Activated T-helper 1 cell treated with Interleukin-2 at 50 U/mL for 16 hours (primary cell): ENCODE measurements at places on chromosomes 6 and 20.

GRCh38 chr20:1648101-1648500 lies 9.5 kb downstream of the SIRPG start:
- DNase-seq, result no peak

GRCh38 chr6:92125681-92126080 lies 1293.7 kb downstream of the EPHA7 start:
- DNase-seq, result no peak

DNA sequence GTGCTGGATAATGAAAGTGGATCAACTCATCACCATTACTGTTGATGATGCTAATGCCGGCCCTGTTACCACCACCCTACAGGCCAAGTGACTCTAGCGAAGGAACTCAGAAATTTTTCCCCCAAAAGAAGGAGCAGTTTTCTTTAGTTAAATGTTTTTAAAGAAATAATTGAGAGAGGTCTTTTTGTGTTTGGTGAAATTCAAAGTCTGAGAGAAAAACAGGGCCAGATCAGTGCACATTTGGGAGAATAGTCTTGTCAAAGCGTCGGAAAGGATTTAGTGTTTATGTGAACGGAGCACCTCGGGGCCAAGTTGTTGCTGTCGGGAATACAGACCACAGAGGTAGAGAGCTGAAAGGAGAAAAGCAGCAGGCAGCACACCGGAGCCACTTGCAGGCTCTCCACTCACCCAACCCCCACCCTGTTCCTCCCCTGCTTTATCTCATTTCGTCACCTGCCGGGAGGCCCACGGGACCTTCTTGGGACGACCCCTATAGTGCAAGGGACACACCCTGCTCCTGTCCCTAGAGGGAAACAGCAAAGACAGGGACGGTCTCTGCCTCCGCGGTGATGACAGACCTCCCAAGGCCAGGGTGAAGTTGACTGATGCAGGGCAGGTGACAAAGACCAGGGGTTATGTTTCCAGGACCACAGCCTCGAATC lies 6.8 kb downstream of the TFAP2B start:
- DNase-seq, result no peak

- no peak for DNase-seq
Measured at GRCh38 chr6:106975738-106976064, 1.2 kb upstream of the CD24 start.

DNA sequence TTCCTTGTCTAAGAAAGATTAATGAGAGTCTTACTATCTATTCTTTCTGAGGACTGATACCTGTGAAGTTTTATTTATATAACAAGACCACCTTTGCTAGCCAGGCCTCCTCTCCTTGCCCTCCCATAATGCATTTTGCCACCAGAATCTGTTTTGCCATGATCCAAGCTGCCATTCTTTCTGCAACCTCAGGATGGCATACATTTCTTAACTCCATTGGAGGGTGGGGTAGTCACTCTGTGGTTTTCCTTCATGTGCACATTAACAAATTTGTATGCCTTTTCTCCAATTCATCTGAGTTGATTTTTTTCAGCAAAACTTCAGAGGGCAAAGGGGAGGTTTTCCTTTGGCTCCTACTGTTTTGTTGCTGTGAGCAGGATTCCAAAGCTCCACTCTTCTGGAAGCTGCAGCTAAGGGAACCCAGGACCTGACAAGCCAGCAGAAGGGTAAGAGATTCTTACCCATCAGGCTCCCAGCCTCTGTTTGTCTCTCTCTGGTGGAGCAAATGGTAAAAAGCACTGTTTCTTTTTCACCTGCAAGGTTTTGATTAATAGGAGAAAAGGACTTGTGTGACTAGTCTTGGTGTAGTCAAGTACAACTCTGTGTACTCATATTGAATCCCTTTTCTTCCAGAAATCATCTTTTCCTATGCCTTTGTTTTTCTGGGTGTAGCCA lies 26.2 kb upstream of the ENPP4 start:
- no peak for DNase-seq

DNA sequence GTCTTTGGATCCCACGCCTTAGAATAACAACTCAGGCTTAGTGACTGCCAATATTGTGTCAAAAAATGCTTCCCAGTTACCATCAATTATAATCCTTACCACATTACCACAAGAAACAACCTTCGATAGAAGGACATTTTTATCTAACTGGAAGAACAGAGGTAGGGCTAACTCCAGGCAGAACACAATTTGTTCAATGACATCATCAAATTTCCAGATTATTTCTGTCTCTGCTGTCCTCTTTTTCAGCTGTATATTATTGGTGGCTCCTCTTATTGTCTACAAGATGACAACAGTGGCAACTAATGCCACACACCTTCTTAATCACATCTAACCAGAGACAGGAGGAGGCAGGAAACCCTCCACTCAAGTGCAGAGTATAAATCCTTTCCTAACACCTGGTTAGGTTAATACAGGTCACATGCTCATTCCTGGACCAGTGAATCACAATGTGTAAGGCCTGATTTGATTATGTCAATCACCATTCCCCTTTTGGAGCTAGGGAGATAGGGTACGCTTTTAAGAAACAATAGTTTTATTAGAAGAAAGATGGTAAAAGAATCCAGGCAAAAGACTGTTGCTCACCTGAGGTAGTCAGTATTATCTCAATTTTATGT lies 18.0 kb downstream of the KHDC1L start:
- no peak for DNase-seq

GRCh38 chr6:43697421-43697820 lies 9.8 kb upstream of the MRPS18A start:
- no peak for DNase-seq

GRCh38 chr6:29981211-29981812 lies 39.0 kb downstream of the HLA-A start:
- no peak for DNase-seq

GRCh38 chr20:57450419-57450818 lies 59.2 kb downstream of the RBM38 start:
- DNase-seq, result no peak

GRCh38 chr6:15775741-15776140 lies 112.9 kb upstream of the DTNBP1 start:
- no peak for DNase-seq

DNA sequence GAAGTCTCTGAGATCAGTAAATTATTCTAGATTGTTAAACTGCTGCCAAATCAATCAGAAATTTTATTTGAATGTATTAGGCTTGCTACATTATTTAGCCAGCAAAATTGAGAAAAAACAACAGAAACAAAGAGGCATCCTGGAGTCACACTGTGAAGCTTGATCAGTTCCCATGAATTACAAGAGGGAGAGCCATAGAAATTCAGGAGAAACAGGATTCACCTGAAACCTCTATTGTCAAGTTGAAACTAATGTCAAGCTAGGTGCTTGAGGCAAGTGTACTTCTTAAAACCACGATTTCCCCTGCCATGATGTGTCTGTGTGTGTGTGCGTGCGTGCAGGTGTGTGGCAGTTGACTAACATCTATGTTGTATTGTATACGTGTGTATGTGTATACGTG lies 439.1 kb upstream of the NOX3 start:
- DNase-seq, result no peak

GRCh38 chr20:44861531-44862006 lies 23.9 kb upstream of the YWHAB start:
- DNase-seq, result no peak

- DNase-seq, result no peak
Measured at GRCh38 chr6:152386131-152386530, 251.0 kb downstream of the SYNE1 start.

- DNase-seq, result no peak
Measured at GRCh38 chr20:24981790-24982189, 10.8 kb downstream of the APMAP start.

GRCh38 chr6:158044525-158044888 lies 62.8 kb downstream of the SYNJ2 start:
- DNase-seq, result no peak

- DNase-seq, result no peak
Measured at GRCh38 chr6:118188561-118188960, 281.5 kb downstream of the SLC35F1 start.
